ENCODE measurements at places on chromosomes 1 and 21.

DNA sequence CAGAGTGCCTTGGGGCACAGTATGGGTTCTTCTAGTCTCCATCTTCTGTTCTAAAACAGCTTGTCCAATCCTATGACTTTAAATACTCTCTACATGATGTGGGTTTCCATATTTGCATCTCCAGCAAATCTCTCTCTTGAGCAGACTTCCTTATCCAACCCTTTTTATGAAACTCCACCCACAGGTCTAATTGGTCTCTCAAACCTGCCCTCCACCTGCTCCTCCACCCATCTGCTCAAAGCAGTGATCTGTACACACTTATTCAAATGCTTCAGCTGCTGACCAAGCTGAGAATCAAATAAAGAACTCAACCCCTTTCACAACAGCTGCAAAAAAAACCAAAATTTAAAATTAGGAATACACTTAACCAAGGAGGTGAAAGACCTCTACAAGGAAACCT, 11.5 kb downstream of the MCOLN2 start:
- peak; percentile 48 for DNase-seq

- DNase-seq = no peak
Observed at GRCh38 chr1:211174375-211174774, 40.4 kb upstream of the KCNH1 start.

GRCh38 chr1:25683731-25684130, 67.1 kb downstream of the MAN1C1 start:
- DNase-seq = no peak

DNA sequence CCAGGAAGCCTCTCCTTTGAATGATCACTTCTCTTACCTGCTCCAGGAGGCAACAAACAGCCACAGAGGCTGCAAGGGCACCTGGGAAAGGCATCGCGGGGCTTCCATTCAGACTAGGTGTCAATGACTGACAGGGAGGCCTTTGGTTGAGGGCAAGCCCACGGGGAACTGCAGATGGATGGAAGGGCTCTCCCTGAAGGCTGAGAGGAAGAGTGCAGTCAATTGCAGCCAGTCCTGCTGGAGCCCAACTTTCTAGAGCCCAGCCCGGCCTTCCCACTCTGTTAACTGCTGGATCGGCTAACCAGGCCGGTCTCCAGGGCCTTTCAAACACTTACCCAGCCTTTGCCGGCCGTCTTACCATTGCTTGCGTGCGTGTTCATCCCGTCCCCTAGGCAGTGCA, 89.3 kb downstream of the LACTBL1 start:
- no peak for DNase-seq

DNA sequence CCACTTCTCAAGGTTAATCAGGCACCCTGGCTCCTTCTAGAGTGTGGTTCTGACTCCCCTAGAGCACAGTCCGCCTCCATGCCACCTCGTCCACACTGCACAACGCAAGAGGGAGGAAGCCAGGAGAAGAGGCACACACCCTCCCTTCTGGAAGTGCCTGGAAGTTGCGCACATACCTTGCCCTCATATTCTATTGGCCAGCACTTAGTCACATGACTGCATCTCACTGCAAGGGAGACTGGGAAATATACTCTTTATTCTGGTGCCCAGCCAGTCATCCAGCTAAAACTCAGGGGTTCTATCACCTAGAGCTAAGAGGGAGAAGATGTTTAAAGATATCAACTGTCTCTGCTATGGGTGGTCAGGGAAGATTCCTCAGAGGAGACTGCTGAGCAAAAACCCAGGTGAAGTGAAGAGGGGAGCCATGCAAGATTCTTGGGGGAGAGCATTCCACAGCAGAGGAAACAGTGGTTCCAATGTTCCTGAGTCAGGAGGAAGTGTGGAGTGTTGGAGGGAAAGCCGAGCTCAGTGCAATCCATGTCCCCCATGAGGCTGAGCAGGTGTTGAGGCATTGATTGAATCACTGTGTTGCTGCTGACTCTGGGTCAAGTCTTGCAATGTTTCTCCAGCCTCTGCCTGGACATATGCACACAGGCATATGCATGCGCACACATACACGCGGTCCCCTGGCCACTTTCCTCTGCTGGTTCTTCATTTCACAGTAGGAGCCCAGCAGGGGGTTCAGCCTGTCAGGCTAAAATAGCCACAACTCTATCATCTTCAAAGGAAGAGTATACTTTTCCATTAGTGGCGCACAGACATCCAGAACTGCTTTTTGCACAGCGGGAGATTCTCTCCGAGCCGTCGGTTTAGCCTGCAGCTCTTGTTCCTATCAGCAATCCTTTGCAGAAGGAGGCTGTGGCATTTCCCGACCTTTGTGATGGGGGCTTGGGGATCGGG, 22.3 kb upstream of the KLHDC7A start:
- DNase-seq = no peak

- DNase-seq = no peak
Observed at GRCh38 chr1:15757016-15757543, 1.5 kb upstream of the FBLIM1 start.

DNA sequence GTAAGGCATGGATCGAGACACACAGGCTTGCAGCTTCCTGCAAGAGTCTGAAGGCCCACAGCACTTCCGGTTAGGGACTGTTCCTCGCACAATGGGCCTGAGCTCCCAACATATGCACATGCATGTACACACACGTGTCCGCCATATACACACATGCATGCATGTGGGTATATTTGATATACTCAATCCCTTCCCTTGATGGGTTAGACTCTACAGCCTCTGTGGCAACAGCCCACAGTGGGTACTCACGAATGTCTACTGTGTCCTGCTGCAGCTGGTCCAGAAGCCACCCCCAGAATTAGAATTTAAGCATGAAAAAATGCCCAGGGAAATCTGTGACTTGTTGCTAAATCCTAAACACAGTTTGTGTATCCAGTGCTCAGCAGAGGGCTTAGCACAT, 9.9 kb downstream of the F3 start:
- no peak for DNase-seq

DNA sequence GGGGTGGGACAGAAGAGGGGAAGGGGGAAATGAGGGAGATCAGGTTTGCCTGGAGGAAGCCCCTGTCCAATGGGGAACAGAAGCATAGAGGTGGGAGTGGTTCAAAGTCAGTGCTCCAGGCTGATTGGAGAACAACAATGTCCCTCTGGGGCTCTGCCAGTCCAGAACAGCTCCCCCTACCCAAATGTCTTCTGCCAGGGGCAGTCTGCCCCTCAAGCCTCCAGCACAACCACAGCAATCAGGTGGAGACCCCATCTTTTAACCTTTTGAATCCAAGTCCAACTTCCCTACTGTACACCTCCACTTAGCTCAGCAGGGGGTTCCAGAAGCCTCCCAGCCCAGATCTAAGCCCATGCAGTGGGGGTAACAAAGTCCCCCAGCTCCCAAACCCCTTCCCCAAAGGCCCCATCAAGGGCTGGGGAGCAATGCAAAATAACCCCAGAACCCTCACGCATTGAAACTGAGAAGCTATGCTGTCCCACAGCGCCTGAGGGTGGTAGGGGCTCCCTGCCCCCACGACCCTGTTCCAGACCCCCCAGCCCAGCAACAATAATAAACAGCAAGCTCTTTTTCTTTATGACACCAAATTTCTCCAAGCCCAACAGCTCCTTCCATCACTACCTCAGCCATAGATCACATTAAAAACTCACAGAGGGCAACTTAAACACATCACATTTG, 3.3 kb downstream of the AHDC1 start:
- DNase-seq = peak; percentile 62

DNA sequence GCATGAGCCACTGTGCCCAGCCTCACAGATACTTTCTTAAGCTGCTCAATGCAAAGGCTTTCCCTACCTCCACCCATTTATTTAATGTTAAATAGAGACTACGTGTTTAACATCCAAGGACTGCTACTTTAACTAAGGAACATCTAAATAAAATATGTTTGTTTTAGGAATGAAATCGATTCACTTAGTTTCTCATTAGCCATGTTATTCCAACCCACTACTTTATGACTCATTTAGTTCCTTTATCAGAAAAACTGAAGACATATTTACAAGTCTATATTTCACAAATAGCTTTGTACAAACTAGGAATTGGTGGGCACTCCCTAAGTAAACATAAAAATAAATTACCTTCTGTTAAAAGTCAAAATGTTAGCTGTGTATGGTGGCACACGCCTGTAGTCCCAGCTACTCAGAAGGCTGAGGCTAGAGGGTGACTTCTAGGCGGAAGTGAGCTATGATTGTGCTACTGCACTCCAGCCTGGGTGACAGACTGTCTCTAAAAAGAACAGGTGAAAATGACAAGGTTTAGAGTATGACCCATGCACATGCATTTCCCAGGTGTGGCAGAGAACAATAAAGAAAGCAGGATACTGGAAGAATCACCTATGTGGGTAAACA, 39.9 kb upstream of the AK4 start:
- no peak for DNase-seq

DNA sequence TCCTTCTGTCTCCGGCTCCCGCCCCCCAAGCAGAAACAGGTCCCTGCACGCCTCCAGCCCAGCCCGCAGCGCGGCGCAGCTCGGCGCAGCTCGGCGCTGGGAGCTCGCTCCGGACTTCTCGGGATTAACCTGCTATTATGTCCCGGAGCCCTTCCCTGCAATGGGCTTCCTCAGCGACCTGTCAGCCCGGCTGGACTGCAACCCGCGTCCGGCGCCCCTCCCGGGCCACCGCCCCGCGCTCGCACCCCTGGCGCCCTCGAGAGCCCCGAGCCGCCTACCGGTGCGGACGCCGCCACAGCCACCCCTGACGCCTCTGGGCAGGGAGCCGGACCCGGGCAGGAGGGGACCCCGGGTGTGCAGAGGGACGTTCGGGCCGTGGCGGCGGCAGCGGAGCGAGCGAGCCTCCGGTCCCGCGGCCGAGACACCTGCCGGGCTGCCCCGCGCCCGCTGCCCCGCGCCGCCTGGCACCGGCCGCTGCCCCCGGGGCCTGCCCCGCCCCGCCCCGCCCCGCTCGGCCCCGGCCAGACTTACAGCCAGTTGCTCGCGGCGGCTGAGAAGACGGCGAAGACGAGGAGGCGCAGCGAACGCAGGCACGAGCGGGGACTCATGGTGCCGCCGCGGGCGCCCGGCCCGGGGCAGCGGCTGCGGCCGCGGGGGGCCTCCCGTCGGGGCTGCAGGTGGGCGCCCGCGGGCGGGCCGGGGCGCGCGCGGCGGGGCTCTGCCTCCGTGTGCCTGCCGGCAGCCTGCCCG, 407 bp downstream of the WNT4 start:
- no peak for DNase-seq

DNA sequence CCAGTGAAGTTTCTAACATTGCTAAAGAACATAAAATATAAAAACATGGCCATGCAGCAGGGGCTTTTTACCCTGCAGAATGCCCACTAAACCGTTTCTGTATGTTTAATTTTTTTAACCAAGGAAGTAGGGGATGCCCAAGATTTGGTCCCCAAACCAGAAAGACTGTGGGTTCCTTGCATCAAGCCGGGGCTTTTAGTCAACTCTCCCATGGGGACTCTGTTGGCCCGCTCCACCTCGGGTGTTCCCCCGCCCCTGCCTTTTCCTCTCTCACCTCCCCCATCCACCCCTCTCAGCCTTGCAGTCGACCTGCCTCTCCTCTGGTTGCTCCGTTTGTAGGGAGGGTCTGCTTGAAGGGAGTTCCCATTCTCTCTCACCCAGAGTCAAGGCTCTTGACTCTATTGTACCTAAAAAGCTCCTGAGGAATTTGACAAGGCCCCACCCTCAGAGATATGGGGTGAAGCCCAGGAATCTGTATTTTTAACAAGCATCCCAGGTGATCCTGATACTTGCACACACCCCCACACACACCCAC, 117.5 kb downstream of the TOMM20 start:
- peak; percentile 74 for DNase-seq

GRCh38 chr1:171038284-171038683, 52.4 kb upstream of the FMO3 start:
- DNase-seq = no peak

DNA sequence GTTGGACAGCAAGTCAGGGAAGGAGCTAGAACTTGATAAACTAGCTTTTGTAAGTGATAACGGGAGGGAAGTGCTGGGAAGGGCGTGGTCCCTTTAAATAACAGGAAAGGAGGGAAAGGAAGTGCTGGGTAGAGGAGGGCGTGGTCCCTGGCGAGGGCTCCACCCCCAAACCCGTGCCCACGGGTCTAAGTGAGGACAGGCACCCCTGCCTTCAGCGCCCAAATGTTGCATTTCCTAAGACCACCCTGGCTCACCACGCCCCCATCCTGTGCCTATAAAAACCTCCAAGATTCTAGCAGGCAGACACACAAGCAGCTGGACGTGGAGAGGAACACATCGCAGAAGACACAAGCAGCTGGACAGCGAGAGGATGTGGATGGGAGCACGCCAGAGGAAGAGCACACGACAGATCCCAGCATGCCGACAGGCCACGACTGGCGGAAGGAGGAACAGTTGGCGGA, 58.5 kb downstream of the PALMD start:
- DNase-seq = no peak

GRCh38 chr1:16967095-16967575, 13.3 kb downstream of the MFAP2 start:
- DNase-seq = no peak

DNA sequence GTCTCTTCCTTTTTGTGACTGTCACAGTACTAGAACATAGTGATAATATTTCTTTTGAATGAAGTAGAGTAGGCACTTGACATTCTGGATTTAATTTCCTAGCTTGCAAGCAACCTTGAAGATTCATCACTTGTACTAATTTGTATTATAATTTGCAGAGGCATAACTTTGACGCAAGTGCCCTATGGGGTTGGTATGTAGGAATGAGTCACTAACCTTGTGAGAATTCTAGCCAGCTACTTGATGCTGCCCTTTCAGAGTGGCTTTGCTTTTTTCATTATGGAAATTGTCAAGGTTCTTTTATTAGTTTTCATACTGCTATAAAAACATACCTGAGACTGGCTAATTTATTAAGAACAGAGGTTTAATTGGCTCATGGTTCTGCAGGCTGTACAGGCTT, 13.7 kb upstream of the DPH5 start:
- no peak for DNase-seq

DNA sequence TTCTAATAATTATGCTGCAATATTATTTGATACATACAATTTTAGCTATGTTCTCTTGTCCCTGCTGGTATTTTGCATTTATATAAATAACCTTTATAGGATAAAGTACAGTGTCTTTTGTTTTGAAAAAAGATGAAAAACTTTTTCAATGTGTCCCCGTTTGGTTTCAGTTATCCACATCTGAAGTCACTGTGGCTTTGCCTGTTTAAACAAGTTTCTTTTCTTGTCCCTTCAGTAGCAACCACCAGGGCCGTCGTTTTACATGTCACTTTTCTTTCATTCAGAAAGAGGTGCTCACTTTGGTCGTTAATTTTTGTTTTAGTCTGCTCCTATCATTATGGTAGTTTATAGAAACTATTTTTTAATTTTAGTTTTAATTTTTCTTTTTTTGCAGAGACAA, 41.4 kb downstream of the RABGAP1L start:
- DNase-seq = no peak

GRCh38 chr21:29870814-29871213, 69.0 kb downstream of the GRIK1 start:
- no peak for DNase-seq

GRCh38 chr1:89633800-89634625, 1.1 kb downstream of the LRRC8C start:
- DNase-seq = peak; percentile 55

GRCh38 chr1:1678581-1679380, 13.8 kb downstream of the SLC35E2B start:
- DNase-seq = peak; percentile 89

- no peak for DNase-seq
Observed at GRCh38 chr1:166235728-166236127, 68.9 kb upstream of the FAM78B start.

All from OCI-LY7 (cell line).